ENCODE measurements at places on chromosomes 13 and 19.

DNA sequence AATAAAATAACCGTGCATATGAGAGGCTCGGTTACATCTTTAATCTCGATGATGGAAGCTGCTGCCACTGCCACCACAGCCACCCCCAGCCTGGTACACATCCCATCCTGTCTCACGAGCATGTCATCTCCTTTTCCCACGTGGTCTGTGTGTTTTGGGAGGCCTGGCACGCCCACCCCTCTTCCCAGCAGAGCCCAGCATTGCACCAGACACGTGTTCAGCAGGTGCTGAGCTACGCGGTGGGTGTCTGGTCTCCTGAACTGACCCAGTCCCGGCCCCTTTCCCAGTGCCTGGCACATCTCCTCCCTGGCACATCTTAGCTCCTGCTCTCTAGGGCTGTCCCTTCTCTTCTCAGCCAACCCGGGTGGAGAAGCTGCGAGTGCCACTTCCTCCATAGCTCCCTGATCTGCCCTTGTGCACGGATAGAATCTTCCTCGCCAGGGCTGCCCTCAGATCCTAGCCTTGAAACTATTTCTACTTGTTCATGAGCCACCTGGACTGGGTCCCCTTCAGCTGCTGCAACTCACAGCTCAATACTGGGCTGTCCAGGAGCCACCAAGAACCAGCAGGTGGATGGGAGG, 36.8 kb upstream of the ZNF536 start:
- peak; percentile 40 for DNase-seq

- no peak for DNase-seq
These were observed 2.0 kb upstream of the TMEM221 start for GRCh38 chr19:17450264-17451075.

DNA sequence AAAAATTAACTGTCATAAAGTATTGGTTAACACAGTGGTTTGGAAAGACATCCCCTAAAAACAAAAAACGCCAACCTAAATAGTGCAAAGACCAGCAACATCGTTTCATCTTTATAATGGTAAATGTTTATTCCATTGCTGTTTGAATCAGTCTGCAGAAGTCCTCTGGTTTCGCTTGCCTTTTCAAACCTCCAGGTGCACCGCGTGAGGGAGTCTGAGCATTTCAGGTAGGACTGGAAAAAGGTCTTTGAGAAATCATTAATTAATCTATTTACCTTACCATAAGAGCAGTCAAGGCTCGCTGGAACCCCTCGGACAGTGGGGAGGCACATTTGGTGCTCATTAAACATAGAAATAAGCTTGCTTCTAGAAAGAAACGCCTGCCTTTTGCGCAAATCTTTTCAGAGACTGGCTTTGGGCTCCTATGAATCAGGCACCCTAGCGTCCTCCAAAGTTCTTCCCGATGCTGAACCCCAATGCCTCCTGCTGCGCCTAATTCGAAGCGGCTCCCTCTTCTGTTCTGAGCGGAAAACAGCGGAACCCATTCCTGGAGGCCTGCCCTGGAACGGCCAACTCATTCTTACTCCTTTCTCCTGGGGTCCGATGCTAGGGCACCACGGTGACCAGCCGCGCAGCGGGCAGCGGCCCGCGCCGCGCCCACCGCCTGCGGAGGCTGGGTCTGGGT, 951 bp upstream of the MTUS2 start:
- DNase-seq = no peak

- DNase-seq = no peak
These were observed 319.4 kb upstream of the HTR2A start for GRCh38 chr13:47216176-47216822.

DNA sequence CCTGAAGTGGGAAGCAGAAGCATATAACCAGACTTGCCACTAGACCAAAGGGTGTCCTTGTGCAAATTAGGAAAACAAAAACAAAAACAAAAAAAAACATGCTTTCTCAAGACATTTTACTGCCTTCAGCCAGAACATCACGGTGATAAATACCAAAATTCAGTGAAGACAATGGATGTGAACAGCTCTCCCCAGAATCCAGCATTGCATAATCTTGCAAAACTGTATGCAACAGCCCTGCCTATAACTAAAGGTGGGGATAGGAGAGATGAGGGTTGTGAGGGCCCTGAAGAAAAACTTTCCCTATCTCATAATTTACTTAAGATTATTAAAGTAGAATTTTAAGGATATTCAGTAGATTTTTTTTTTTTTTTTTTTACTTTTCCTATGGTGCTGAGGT, 24.9 kb upstream of the NDFIP2 start:
- no peak for DNase-seq

- no peak for DNase-seq
These were observed 2.1 kb upstream of the HAMP start for GRCh38 chr19:35279985-35280821.

GRCh38 chr19:57192077-57192420, 749 bp downstream of the ZNF264 start:
- DNase-seq = no peak

DNA sequence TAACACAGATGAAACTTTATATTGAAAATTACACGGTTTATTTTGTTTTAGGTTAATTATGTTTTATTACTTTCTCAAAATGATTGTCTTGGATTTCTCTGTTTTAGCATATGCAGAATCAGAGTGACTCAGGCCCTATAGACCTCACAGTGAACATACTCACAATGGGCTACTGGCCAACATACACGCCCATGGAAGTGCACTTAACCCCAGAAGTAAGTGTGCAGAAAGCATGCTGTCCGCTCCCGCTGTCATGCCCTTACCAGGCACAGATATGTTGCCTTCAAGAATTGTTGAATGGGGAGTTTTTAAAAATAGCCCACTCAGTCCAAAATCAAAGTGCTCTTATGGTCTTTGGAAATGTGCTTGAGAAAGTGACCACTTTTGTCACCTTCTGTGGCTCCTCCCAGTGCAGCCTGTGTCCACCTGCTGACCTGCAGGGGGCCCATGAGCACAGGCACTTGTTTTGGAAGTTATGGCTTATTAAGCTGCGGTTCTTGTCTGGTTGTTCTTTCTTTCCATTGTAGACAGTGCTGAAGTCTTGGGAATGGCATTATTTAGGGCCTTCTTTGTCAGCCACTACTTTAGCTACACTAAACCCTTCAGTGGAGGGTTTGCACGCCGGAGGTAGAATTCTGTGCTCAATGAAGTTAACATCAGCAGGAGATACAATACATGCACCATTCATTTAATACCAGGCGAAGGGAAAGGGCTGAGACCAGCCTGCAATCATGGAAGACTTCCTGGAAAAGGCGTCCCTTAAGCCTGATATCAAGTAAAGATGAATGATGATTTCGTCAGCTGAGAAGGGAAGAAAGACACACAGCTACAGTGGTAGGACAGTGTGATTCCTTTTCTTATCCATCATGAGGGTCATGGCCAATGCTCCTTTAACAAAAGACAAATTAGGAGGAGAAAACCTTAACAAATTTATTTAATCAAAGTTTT, 36.7 kb downstream of the CUL4A start:
- no peak for DNase-seq

DNA sequence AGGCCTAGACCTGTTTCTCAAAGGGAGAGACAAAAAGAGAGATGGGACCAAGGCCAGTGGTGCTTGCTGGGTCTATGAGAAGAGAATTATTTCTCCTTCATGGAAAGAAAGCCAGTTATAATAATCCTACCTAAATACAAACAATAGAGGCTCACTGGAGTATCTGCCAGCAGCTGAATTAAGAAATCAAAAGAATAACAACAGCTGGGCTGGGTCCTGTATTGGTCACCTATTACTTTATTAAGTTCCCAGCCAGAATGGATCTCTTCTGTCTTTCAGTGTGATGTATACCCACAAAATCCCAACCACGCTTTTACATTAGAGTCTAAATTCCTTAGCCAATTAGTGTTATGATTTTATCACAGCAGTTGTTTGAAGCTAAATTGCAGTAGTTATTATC, 297.8 kb upstream of the DACH1 start:
- no peak for DNase-seq

DNA sequence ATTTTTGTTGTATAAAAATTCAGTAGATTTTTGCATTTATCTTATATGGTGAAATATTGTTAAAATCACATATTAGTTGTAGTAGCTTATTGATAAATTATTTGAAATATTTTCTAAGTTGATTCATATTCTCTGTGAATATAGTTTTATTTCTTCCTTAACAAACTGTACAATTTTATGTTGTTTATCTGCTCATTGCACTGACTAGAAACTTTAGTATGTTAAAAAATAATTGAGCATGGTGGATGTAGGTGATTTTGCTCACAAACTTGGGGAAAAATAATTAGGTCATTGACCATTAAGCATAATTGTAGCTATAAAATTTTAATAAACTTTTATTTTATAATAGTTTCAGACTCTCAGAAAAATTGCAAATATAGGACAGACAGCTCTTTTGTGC, 1445.3 kb upstream of the MIR17HG start:
- DNase-seq = no peak

GRCh38 chr13:77013853-77014542, 13.0 kb downstream of the FBXL3 start:
- DNase-seq = no peak

GRCh38 chr13:50359779-50360178, 344.5 kb downstream of the KCNRG start:
- DNase-seq = no peak

DNA sequence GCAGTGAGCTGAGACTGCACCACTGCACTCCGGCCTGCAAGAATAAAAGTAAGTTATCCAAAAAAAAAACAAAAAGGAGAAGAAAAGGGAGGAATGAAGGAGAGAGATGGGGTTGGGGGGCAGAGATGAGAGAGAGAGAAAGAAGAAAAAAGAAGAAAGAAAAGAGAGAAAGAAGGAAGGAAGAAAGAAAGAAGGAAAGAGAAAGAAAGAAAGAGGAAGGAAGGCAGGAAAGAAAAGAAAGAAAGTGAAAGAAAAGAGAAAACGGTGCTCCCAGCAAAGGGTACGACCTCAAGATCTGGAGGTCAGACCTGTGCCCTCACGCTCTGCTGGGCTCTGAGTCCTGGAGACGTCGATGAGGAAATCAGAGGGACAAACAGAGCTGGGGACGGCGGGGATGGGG, 3.7 kb downstream of the A1BG start:
- no peak for DNase-seq

DNA sequence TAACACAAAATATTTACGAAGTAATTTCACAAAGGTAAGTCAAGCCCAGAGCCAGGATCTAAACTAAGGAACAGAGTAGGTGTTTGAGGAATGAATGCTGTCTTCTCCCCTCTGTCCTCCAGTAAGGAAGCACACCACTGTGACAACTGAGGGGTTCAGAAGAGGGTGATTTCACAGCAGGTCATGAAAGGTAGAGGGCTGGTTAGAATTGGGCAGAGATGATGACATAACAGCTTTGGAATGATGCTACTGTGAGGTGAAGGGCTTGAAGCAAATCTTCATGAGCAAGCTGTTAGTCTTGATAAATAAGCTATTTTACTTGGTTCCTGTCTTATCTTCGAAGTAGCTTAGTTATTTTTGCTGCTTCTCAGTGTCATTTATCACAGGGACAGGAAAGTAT, 498.6 kb downstream of the FGF9 start:
- no peak for DNase-seq

GRCh38 chr13:38635030-38635429, 51.8 kb upstream of the FREM2 start:
- no peak for DNase-seq

GRCh38 chr13:22082437-22083100, 411.7 kb downstream of the FGF9 start:
- DNase-seq = no peak

DNA sequence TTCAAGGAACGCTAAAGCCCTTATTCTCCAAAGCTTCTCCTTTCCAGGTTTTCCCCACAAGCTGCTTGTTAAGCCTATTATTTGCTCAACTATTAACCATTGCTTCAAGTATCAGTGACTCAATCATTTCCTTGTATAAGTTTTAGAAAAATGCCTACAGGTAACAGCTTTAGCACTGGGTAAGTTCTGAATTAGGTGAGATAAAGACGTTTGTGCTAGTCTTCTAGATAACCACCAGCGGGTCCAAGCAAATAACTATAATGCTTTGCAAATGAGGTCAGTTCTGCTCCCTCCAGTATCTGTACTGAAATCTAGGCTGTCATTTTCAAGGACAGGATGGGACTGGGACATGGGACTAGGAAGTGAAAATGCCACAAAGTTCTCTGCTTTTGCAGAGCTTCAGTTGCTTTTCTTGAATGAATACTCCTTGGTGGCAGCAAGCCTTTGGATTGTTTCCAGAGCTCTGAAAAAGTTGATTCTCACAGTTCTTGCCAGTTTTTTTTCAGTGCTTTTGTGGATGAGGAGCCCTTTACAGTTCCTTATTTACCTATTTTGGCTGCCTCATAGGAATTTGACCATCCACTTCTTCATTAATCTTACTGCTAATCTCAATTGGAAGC, 1487.7 kb downstream of the EFNB2 start:
- no peak for DNase-seq

DNA sequence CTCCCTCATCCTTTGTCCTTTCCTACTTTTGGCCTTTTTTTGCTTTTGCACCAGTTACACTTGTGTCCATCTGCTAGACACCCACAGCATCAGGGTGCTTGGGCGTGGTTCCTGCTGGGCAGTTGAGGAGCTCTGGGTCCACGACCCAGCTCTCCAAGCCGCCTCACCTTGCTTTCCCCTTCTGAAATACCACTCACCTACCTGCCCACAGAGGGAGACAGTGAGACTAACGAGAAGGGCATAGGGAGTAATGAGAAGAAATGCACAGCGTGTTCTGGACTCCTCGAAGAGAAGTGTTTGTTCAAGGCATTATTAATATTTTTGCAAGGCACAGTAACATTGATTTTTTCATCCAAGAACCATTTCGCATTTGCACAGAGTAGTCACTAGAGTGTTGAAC, 92.9 kb downstream of the DNAJC15 start:
- no peak for DNase-seq

- DNase-seq = no peak
These were observed 122.0 kb downstream of the ENOX1 start for GRCh38 chr13:43664700-43665191.

DNA sequence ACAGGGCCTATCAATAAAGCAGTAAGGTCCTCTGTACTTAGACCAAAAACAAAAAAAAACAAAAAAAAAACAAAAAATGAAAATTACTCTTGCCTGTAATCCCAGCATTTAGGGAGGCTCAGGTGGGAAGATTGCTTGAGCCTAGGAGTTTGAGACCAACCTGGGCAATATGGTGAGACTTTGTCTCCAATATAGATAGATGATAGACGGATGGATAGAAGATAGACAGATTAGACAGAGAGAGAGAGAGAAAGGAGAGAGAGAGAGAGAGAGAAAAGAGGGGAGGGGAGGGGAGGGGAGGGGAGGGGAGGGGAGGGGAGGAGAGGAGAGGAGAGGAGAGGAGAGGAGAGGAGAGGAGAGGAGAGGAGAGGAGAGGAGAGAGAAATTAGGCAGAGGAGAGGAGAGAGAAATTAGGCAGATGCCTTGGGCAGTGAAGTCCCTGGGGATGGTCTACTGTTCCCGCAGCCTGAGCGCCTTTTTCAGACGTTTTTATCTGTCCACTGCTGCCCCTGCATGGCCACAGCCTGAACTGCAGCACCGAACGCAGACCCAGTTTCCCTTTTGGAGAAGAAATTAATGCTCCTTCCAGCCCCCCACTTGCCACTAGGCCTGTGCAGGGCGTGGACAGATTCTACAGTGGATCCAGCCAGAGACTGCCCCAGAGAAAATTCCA, 9.8 kb upstream of the ZNF627 start:
- peak; percentile 85 for DNase-seq

DNA sequence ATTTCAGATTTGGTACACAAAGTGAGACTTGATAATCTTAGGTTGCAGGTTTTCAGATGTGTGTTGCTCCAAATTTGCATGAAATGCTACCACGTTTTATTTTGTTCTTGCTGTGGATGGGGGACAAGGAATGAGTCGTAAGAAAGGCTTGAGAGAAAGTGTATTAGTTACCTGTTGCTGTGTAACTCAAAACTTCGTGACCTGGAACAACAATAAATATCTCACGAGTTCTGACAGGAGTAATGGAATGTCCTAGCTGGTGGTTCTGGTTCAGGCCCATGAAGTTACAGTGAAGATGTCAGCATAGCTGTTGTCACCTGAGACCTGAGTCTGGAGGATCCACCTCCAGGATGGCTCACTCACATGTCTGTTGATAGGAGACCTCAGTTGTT, 1.2 kb downstream of the ZNF8 start:
- DNase-seq = no peak

All from upper lobe of right lung (tissue), 1 donor.